ENCODE measurements at places on chromosomes 6 and 20.

GRCh38 chr20:24489193-24489592 lies 19.8 kb downstream of the SYNDIG1 start:
- no peak for DNase-seq

DNA sequence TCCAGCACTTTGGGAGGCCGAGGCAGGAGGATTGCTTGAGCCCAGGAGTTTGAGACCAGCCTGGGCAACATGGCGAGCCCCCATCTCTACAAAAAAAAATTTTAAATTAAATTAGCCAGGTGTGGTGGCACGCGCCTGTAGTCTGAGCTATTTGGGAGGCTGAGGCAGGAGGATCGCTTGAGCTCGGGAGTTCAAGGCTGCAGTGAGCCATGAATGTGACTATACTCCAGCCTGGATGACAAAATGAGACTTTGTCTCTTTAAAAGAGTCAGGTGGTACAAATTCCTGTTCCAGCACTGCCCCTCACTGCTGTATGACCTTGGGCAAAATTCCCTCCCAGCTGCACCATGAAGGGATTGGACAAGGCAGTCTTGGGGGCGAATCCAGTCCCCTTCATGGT lies 28.5 kb downstream of the AHCY start:
- DNase-seq, result no peak

DNA sequence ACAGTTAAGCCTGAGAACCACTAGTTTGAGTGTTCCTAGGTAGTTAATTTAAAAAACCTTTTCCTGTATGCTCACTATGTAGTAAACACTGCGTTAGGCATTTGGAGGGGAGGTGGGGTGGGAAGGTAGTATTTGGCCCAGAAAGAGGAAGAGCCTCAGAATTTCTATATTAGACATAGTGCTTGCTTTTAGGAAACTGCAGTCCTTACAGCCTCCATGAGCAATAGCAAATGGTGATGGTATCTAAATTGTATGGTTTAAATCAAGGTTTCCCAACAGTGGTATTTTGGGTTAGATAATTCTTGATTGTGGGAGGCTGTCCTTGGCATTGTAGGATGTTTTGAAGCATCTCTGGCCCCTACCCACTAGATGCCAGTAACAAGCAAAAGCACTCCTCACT lies 61.5 kb upstream of the RIPOR2 start:
- DNase-seq, result no peak

DNA sequence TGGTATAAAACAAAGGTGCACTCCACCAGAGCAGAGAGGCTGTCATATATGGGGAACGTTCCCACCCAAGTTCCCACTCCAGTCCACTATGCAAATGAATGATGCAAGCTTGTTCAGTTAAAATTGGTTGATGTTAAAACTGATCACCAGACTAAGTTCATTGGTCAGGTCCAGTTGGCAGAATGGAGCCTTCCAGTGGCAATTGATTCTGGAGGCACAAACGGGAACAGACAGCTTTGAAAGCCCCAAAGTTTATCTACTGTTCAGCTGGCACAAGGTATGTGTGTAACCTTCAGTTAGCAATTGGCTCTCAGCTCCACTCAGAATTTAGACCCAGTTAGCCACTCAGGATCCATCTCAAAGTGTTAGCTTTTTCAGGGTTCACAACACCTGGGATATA lies 119.4 kb upstream of the CEP85L start:
- no peak for DNase-seq

GRCh38 chr20:23937303-23938117 lies 51.1 kb downstream of the GGTLC1 start:
- DNase-seq, result peak; percentile 25

DNA sequence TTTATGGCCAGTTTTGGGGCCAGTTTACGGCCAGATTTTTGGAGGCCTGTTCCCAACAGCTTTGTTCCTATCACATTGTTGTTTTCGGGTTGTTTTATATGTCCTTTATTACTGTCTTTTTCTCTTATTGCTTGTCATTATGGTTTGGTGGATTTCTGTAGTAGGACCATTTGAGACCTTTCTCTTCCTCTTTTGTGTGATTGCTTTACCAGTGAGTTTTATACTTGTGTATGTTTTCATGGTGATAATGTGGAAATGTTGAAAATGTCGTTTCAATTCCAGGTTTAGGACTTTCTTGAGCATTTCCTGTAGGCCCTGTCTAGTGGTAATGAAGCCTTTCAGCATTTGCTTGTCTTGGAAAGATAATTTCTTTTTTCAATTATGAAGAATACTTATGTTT lies 17.8 kb downstream of the HLA-B start:
- DNase-seq, result no peak

DNA sequence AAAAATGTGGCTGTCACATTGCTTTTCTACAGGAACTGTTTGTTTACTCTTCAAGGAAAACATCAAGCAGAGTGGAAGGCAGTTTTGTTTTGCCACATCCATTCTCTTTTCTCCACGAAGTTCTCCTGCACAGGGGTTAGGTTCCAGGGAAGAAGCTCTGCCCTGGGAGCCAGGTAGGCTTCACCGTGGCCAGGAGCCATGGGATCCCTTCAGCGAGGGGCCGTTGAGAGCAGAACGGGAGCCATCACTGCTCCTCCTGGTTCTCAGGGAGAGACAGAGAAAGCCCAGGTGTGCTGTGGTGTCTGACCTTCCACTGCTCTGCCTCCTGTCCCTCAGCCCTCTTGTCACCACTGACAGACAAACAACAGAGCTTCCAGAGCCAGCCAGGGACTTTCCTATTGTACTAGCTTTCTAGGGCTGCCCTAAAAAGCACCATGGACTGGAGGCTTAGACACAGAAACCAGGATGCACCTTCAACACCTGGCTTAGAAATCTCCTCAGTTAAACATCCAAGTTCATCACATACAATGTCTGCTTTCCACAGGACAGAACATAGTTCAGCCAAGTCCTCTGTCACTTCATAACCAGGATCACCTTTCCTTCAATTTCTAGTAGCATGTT lies 75.6 kb upstream of the SLC22A23 start:
- DNase-seq, result no peak

DNA sequence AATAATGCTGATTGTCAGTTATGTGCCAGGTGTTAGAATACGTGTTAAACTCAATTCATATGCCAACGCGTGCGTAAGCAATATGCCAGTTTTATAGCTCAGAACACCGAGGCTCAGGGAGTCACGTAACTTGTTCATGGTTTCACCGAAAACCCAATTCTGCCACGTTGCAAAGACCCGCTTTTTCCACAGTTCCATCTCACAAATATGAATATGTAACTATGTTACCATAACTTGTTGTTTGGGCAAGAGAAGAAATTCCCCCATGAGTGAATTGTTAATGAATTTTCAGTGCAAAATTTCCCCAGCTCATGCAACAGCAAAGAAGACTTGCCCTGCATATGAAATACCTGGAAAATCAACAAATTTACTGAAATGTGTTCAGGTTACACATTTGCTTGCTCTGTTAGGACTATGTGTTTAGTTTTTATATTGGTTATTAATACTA lies 30.1 kb downstream of the SF3B5 start:
- DNase-seq, result peak; percentile 7

Data from activated T-helper 9 cell treated with anti-CD3 and anti-CD28 coated beads, Interleukin-2, amount 50 U/mL, for 16 hours (primary cell).